Caki2 (cell line): ENCODE measurements at places on chromosomes 6 and 20. TPM values are rescaled to one million over a fixed set of nuclear protein-coding genes. Genes with fewer than 3 reads are reported as not detected.

DNA sequence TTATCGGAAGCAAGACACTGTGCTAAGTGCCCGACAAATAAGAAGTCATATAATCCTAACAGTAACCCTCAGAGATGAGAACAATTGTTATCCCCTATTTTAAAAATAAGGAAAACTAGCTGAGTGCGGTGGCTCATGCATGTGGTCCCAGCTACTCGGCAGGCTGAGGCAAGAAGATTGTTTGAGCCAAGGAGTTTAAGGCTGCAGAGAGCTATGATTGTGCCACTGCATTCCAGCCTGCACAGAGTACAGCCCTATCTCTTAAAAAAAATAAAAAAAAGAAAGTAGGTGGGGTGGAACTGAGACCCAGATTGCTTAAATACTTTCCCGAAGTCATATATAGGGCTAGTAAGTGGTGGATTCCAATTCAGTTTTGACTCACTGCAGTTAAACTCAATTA is 84.7 kb downstream of the UST start:
- DNase-seq = no peak

GRCh38 chr20:35039846-35040489 is 52.6 kb downstream of the TRPC4AP start:
- no peak for DNase-seq

- DNase-seq = no peak
Measured at GRCh38 chr6:85756982-85757381, 114.3 kb upstream of the SYNCRIP start.

DNA sequence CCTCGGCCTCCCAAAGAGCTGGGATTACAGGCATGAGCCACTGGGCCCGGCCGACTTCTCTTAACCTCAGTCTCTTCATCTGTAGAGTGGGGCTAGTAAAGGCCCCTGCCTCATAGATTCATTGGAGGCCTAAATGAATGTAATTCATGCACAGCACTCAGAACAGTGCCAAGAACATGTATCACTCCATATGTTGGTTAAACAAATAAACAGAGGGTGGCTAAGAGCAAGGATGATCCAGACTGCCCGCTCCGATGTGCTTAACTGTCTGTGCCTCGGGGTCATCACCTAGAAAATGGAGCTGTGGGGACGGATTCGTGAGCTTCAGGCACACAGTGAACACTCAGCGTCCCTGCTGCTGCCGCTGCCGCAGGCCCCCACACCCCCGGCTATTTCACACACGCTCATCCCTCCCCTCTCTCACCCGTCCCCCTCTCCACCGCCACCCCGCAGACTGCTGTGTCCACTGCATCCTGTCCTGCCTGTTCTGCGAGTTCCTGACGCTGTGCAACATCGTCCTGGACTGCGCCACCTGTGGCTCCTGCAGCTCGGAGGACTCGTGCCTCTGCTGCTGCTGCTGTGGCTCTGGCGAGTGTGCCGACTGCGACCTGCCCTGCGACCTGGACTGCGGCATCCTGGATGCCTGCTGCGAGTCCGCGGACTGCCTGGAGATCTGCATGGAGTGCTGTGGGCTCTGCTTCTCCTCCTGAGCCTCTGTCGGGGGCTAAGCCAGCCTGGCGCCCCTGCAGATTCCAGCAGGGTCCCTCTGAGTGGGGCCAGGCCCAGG is 14.8 kb downstream of the MDFI start:
- no peak for DNase-seq

GRCh38 chr6:134057478-134057877 is 5.1 kb upstream of the SLC2A12 start:
- DNase-seq = no peak

- peak; percentile 23 for DNase-seq
Measured at GRCh38 chr6:6734479-6735465, 146.3 kb downstream of the LY86 start.

DNA sequence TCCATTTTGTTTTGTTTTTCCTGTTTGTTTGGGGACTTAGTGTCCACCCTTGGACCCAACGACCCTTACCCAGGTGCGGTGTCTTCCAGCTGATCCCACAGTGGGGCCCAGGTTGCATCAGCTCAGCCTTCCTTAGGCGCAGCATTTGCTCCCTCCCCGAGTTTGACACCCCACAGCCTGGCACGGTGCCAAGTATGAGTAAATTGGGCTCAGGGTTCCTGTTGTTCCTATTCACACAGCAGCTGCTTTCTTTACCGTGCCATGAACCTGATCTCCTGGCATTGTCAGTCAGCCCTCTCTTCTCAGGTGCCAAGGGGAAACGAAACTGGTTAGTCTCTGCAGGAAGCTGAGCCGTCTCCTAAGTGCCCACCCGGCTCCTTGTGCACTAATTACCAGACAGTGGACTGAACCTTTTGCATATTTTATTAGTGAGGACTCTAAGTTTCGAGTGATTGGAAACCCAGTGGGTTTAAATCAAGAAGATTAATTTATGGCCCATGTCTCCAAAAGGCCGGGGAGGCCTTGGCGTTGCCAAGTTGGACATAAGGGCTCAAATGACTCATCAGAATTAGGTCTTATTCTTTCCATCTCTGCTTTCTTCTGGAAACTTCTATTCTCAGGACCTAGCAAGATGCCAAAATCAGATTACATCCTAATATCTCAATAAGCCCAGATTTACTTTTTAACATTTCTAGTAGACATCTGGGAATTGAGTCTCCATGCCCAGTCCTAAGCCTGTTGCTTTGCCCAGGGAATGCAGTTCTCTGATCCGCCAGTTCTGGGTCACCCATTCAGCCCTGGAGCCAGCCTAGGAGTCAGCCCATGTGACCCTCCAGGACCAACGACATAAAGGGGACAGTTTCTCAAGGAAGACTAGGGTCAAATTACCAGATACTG is 68.8 kb downstream of the TSHZ2 start:
- DNase-seq = no peak

DNA sequence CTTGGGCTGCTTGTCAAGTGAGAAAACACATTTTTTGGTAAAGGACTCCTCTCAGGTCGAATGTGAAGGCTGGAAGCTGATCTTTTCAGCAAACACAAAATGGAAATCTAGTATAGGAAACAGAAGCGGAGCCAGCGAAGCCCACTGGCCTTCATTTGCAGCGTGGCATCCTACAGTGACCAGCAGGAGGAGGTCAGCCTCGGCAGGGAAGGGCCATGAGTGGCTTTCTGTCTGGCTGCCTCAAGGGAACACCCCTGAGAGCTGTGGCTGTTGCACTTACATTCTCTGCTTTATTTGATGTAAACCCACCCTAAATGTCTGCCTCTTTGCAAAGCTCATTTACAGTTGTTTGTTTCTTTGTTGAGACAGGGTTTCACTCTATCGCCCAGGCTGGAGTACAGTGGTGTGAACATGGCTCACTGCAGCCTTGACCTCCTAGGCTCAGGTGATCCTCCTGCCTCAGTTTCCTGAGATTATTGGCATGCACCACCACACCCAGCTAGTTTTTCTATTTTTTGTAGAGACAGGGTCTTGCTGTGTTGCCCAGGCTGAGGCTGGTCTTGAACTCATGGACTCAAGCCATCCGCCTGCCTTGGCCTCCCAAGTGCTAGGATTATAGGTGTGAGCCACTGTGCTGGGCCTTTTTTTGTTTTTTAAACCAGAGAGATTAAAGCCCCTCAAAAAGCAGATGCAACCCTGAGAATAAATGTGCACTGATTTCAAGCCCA is 322.0 kb upstream of the SOX4 start:
- no peak for DNase-seq

DNA sequence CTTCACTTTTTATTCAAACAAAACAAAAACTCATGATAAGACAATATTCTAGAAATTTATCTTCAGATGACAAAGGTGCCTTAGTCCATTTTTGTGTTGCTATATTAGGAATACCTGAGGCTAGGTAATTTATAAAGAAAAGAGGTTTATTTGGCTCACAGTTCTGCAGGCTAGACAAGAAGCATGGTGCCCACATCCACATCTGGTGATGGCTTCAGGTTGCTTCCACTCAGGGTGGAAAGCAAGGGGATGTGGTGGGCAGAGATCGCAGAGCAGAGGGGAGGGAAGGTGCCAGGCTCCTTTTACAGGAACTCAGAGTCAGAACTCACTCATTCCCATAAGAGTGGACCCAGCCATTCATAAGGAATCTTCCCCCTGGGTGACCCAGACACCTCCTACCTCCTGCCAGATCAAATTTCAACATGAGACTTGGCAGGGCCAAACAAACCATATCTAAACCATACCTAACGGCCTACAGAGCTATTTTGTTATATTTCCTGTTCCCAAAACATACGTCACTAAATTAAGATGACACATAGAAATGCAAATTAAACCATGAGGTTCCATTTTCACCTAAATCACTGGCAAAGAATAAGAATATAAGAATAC is 26.4 kb downstream of the ABHD12 start:
- DNase-seq = no peak

- no peak for DNase-seq
Measured at GRCh38 chr6:167719920-167720319, 106.8 kb upstream of the AFDN start.

MATN4 gene
- total RNA-seq = 0.10 and 2.1 TPM in 2 replicates
